Sciatic nerve (tissue), 2 donors: ENCODE measurements at places on chromosomes 13 and 19.

GRCh38 chr19:51251468-51251820 lies 564 bp downstream of the SIGLECL1 start:
- DNase-seq = no peak

GRCh38 chr13:89011615-89012014 lies 1340.4 kb downstream of the SLITRK5 start:
- no peak for DNase-seq

GRCh38 chr13:59504407-59504806 lies 659.3 kb downstream of the DIAPH3 start:
- DNase-seq = no peak

DNA sequence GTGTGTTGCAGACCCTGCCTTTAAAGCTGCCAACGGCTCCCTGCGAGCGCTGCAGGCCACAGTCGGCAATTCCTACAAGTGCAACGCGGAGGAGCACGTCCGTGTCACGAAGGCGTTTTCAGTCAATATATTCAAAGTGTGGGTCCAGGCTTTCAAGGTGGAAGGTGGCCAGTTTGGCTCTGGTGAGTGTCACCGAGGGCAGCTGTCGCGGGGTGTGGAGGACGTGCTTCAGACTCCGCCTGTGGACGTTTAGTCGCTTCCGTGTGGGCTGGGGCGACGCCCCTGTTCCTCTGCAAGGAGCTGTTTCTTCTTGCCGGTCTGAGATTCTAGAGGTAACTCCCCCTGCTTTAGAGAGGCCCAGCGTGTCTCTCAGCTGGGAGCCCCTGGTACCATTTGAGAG lies 24.5 kb downstream of the LAMP1 start:
- no peak for DNase-seq

DNA sequence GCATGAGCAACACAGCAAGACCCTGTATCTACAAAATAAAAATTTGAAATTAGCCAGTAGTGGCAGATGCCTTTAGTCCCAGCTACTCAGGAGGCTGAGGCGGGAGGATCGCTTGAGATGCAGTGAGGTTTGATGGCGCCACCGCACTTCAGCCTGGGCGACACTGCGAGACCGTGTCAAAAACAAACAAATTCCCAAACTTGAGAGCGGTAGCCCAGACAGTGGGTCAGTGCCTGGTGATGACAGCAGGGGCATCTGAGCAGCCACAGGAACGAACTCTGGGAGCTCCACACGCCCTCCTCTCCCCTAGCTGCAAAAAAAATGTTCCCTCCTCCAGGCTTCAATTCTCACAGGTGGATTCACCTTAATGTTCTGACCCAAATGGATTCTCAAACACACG lies 14.1 kb downstream of the ZNF490 start:
- DNase-seq = no peak

GRCh38 chr13:114112826-114113322 lies 19.5 kb downstream of the RASA3 start:
- peak; percentile 41 for DNase-seq

GRCh38 chr19:35357867-35358573 lies at the start of gene FFAR3:
Gene FFAR3, plus strand, starts transcription at chr19:35358460. Its CDS starts 431 bp downstream, at chr19:35358891.
- peak; percentile 64 for DNase-seq

- no peak for DNase-seq
Observed at GRCh38 chr19:44539236-44539826, 9.9 kb upstream of the CEACAM20 start.

GRCh38 chr13:93875547-93875946 lies 603.9 kb downstream of the DCT start:
- DNase-seq = no peak

DNA sequence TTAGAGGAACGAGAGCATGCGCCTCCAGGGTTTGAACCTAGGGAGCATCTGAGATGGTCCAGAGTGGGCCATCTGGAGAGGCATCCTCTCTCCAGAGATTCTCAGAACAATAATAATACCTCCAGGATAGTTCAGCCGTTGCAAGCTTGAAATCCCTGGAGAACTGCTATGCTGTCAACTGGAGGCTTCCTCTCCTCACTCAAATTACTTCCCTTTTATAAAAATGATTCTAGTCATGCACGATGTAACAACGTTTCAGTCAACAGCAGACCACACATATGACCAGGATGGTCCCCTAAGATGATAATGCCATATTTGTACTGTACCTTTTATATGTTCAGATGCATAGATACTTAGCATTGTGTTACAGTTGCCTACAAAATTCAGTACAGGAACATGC lies 108.7 kb downstream of the SHISA2 start:
- no peak for DNase-seq

- no peak for DNase-seq
Observed at GRCh38 chr19:16338470-16339360, 14.1 kb downstream of the KLF2 start.

DNA sequence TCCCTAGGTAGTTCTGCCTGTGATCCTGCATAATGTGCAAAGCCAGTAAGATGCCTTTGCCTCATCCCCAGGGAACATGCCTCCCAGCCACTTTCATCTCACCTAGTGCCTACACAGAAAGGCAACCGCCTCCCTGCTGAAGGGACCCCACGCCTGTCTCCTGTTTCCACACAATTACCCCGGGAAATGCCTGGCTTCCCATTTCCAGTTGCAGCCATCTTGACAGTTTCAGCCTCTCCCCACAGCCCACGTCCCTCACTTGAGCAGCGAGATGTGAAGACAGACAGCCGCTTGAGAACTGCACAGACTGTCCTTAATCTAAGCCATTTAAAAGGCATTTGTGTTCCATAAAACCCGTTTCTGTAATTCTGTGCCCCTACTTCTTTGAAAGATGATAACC lies 4.7 kb upstream of the UQCRFS1 start:
- no peak for DNase-seq

DNA sequence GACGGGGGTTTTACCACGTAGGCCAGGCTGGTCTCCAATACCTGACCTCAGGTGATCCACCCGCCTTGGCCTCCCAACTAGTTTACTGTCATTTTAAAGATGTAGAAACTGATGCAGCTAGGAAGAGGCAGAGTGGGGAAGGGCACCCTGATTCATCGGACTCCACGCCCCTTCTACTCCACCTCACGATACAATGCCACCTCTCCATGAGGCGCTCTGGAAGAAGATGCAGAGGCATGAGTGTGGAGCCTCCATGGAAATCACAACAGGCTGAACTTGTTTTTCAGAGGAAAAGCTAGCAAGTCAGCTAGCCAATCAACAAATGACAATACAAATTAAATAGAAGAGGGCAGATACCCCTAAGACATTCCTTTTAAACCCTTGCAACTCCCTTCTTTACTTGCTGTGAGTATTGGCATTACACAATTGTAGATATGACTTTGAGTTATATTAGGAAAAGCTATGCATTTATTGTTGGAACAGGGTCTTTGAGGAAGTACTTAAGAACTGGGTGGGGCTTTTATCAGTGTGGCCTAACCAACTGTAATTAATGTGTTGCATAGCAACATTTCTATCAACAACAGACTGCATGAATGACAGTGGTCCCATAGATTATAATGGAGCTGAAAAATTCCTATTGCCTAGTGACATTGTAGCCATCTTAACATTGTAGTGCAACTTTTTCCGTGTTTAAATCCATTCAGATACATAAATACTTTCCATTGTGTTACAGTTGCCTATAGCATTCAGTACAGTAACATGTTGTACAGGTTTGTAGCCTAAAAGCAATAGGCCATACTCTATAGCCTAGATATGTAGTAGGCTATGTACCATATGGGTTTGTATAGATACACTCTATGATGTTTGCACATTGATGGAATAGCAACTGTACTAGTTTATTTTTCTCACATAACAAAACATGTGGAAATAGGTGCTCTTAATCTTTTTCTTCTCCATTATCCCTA lies 17.6 kb downstream of the WDFY2 start:
- no peak for DNase-seq
